ENCODE measurements at places on chromosomes 16 and 17.

DNA sequence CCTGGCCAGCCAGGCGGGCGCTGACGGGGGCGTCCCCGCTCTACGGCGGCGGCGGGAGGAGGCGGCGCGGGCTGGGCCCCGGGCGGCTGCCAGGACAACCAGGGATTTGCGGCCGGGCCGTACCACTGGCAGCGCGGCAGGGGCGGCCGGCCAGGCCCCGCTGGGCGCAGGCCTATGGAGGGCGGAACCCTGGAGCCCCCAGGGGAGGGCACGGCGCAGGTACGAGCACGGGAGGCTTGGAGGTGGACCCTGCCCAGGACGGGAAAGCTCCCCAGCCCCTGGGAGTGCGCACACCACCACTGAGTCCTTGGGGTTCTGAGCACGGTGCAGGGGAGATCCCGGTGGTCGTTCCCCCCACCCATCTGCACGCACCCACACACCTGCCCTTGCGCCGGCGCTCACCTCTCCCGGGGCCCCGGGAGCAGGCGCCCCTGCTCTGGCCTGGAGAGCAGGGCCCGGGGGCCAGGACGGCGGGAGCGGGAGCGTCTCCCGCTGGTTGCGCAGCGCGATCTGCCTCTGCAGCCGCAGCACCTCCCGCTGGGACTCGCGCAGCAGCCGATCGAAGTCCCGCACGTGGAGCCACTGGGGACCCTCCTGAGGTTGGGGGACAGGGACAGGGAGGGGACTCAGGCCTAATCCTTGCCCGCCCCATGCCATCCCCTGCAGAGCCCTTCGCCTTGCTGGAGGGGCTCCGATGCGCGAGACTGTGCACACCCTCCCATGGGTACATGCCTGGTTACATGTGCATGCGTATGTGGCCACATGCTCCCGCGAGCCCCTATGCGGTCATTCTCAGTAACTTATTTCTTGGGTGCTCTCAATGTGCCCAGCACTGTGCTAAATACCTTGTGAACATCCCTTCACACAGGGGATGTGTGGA, 3.9 kb downstream of the TSPOAP1 start:
- DNase-seq: no peak

GRCh38 chr17:63480192-63480784, 3.4 kb downstream of the ACE start:
- DNase-seq: no peak

DNA sequence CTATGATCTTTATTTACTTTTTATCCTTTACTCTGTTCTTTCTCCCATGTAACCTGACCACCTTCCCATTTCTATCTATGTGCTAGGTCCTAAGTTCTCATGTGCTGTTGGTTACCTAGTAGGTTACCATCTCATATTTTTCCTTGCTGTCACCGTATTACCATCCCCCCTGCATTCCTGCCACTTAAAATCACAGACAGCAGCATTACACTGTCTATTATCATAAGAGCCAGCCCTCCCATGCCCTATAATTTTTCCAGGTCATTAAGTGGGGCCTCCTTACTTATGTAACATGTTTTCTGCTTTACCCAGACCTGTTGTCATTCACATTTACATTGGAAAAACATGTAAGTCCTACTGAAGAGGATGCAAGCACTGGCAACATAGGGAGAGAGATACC, 202.9 kb downstream of the HS3ST3A1 start:
- no peak for DNase-seq

DNA sequence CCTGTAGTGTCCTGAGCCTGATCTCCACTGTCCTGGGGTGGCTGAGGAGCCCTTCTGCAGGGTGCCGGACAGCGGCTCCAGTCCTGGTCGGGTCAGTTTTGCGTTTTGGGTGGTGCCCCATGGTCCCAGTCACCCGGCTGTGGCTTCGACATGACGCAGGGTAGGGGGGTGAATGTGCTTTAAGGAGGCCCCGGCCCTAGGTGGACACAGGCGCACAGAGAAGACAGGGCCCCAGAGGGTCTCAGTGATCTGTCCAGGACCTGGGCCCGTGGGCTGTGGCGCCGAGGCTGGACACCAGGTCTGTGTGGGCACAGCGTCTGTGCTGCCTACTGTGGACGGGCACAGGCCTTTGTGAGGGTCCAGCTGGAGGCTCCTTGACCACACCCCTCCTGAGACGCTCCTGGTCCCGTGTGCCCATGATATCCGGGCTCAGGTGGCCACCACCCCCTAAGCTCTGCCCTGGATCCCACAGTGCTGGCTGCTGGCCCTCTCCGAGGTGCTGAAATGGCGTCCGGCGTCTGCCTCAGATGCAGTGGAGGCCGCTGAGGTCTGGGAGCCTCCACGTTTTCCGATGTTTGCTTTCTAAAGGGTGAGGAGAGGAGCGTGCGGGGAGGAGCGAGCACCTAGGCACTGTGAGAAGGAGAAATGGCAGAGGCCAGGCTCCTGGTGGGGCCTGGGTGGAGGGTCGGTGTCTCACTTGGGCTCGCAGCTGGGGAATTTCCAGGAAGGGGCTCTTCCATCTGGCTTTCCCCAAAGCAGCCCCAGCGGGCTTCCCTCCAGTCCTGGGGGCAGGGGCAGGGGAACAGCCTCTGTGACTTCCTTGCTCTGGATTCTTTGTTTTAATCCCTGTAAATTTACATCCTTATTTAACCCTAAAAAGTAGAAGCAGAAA, 56.1 kb upstream of the ACSF3 start:
- DNase-seq: no peak
